ENCODE measurements at places on chromosomes 3 and 15.

DNA sequence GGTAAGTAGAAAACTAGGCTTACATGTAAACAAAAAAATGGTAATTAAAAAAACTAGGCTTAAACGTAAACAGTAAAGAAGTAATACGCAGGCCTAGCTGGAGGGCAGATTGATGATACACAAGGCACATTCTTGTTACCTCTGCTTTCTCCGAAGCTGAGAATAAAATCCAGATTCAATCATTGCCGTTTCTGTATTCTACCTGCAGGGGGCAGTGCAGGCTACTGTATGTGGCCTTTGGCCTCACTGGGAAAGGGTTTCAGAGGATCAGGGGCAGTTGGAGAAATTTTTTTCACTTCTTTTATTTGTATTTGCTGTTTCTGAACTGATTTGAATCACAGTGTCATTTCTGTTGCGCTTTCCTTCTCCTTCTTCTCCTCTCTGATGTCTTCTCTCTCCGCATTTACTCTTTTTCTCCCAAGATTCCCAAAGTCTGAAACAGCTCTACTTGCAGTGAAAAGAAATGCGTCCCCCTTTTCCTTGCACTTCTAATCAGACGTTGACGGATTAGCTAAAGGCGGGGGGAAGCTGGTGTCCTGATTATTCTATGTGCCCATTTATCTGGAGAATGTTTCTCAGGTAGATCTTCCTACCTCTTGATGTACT, 67.1 kb upstream of the MCTP2 start:
- DNase-seq, result peak; percentile 49

GRCh38 chr3:72070005-72070404, 285.1 kb upstream of the PROK2 start:
- DNase-seq, result no peak

DNA sequence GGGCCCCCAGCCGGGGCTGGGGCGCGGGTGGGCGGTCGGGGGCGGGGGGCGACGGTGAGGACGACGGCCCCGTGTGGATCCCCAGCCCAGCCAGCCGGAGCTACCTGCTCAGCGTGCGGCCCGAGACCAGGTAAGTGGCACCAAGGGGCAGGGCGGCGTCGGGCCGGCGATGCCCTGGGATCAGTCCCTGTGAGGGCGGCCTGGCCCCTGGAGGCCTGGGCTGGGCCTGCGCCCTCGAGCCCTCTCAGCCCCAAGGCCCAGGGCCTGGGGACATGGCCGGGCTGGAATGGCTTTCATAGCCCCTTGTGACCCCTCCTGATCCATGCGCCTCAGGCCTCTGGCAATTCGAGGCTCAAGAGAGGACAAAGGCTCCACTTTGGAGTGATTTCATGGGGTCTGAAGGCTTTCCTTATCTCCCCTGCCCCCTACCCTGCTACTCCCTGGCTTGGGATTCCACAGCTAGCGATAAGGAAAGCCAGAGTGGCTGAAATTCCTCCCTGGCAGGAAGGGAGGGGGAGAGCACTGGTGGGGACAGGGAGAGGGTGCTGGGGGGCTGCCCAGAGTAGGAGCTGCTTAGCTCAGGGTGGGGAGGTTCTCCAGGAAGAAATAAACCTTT, 418 bp downstream of the ALPK3 start:
- no peak for DNase-seq

- no peak for DNase-seq
Observed at GRCh38 chr3:63333815-63334214, 55.7 kb downstream of the SYNPR start.

DNA sequence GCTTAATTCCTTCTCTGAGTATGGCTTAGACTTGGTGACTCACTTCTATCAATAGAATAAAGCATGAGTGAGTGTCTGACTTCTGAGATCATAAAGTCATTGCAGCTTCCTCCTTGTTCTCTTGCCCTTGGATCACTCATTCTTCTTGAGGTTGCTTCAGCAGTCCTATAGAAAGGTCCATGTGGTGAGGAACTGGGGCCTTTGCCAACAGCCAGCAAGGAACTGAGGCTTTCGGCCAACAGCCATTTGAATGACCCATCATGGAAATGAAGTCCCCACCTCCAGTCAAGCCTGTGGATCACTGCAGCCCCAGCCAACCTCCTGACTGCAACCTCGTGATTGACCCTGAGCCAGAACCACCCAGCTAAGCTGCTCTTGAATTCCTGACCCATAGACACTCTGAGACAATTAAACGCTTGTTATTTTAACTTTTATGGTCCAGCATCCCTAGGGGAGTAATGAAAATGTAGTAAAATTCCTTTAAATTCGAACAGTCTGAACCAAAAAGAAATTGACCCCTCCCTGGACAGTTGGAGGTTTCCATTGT, 84.5 kb downstream of the WDR76 start:
- no peak for DNase-seq

DNA sequence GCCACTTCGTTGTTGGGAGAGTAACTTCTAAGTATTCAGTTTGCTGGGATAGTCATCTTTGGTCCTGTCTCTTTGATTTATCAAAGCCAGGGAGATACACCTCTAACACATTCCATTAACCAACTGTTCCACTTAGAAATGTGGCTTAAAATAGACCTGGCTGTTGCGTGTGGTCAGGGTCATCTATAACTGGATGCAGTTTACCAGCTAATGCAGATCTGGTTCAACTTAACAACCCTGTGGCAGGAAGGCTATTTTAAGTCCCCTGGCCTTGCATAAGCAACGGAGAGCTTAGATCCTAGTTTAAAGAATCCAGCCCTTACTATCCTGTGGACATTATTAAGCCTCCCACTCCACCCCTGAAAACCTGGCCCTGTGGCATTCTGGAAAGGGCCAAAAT, 28.1 kb upstream of the CAPN3 start:
- no peak for DNase-seq

DNA sequence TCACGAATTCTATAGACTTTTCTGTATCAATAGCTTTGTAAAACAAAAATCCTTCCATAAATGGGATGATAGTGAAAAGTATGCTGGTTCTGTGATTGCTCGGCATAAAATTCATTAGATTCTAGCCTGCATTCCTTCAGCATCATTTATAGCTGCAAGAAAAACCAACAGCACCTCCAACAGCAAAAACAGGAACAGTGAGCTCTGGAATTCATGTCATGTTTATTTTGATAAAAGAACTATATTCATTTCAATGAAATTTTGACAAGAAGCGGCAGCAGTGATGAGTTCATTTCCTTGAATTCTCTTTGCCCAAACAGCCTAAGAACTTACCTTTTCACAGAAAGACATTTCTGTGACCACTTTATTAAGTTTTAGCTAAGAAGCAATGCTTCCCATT, 515.2 kb upstream of the CCDC54 start:
- DNase-seq, result no peak

GRCh38 chr3:114756506-114757279, 390.4 kb downstream of the ZBTB20 start:
- no peak for DNase-seq

DNA sequence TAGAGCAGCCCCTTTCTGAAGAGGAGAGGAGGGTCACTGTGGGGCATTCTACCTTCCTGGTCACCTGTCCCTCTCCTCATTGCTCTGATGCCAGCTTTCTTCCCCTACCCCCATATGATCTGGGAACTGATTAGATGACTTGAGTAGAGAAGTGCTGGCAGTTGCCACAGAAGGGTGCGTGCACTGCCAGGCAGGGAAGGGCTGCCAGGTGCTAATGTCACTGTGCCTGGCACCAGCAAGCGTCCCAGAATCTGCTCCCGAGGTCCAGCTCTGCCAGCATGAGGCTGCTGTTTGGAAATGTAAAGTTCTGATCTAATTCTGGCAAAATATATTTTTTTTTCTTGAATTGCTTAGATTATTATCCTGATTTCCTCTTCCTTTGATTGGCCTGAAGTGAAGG, 52.8 kb downstream of the PPM1L start:
- no peak for DNase-seq

DNA sequence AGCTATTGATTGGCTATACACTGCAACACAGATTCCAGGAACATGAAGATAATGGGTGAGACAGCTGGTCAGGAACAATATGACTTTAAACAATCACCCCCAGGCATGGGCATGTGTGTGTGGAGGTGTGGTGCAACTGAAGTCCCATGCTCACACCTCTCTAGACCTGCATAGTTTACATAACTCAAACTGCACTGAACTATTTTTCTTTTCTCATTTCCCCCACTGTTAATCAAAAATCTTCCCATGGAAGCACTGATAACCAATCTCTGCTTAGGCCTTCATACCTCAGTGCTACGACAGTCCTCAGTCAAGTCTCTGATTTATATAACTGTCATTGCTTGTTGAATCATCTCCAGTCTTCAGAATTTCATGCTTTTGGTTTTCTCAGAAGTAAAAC, 600.2 kb downstream of the NTRK3 start:
- DNase-seq, result no peak

DNA sequence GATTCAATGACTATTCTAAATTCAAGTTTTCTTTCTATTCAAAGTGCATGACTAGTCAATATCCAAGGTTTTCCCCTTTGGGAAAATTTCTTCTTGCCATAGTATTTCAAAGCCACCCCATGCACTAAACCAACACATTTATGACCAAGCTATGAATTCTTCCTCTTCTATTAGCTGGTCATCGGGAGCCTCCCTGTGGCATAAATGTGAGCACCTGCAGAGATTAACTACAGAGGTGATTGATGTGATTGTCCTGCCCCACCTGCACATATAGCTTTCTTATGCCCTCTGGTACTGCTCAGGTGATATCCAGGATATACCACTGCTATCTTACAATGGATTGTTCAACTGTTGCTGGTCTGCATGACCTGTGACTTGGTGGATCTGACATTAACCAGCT, 694.9 kb downstream of the ZBBX start:
- DNase-seq, result no peak

GRCh38 chr15:59223736-59224135, 17.1 kb downstream of the LDHAL6B start:
- no peak for DNase-seq

DNA sequence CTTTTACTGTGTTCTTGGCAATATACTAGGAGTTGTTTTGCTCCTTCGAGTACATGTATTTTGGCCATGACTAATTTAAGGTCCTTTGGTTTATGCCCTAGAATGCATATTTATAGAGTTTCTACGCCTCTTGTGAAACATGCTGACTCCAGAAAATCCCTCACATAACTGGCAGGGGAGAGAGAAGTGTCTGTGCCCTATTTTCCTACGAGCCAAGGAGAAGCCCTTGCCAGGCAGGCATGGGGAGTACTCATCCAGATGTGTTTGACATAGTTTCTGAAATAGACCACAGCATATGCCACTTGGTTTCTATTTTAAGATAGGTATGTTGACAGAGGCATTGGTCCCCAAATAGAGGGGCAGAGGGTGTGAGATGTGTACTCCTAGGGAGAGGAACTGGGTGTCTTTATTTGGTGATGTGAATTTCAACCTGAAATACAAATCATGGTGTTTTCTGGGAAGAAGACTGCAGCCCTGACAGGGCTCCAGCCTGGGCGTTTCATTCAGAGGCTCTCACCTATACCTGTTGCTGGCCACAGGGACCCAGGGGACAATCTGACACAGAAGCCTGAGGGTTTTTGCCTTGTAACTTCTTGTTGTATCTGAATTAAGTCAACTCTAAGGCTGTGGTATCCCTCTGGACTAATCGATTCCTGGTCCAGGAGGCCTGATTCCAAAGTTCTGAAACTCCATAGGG, 267.8 kb upstream of the C2CD4B start:
- DNase-seq, result no peak

- DNase-seq, result no peak
Observed at GRCh38 chr3:99952306-99952705, 134.6 kb downstream of the CMSS1 start.

DNA sequence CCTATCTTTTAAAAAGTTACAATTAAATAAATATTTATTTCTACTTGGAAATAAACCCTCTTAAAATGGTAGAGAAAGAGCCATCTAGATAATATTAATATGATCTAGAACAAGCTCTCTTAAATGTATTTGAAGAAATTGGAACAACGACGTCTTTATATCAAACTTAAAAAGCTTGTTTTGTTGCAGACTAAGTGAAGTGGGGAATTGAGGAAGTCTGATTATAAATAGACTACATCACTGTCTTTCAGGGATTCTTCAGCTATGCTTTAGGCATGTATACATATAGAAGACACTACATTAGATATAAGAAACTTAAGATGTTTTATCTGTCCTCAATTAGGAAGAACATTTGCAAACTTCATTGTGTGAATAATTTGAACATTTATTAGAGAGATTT, 1.8 kb downstream of the BCHE start:
- no peak for DNase-seq

DNA sequence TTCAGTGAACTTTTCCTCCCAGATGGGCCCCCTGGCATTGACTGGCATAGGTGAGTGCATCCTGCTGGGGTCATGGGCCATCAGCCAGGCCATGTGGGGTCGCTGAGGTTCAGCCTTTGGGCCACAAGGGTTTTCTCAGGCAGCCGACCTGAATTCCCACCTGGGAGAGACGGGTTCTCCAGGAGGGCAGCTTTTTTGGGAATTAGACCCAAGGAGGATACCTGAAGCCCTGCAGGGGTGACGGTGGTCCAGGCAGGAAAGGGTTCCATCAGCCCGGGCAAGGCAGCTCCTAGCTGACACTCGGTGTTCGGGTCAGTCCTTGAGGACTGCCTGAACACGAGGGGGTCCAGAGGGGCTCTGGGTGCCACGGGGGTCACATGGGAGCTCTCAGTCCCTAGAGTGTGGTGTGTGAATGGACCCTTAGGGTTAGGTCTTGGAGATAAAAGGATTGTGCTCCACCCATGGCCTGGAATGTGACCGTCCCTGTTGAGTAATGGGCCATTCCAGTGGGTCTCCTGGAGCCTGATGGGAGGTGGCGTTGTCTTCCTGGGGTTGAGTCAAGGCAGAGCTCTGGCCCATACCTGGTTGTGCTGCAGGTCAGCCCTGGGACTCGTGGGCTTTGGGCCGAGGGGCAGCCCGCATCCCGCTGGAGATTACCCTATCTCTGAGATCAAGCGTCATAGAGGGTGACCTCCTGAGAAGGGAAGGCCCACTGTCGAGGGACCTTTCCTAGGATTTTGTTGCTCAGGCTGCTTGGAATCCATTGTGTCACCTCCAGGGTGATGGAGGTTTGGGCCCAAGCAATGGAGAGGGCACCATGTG, 192.8 kb downstream of the UBE3A start:
- no peak for DNase-seq

DNA sequence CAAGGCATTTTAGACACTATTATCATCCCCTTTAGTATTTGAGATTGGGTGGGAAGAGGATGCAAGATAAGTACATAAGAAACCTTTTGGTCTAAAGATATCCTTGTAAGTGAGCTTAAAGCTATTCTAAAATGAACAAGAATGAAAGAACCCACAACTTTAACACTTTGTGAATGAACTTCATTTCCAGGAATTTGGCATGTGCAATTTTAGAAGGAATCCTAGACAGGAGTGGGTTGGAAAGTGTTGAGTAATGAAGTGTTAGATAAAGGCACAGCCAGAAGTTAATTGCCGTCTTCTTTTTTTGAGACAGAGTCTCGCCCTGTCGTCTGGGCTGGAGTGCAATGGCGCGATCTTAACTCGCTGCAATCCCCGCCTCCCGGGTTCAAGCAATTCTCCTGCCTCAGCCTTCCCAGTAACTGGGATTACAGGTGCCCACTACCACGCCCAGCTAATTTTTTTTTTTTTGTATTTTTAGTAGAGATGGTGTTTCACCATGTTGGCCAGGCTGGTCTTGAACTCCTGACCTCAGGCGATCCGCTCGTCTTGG, 13.2 kb upstream of the TEX9 start:
- DNase-seq, result no peak

Measured in NCI-H1436 (cell line).